ENCODE measurements at places on chromosomes 3 and 15.
A peak's percentile ranks its signal among the peaks of the same experiment; 100 is the strongest.

DNA sequence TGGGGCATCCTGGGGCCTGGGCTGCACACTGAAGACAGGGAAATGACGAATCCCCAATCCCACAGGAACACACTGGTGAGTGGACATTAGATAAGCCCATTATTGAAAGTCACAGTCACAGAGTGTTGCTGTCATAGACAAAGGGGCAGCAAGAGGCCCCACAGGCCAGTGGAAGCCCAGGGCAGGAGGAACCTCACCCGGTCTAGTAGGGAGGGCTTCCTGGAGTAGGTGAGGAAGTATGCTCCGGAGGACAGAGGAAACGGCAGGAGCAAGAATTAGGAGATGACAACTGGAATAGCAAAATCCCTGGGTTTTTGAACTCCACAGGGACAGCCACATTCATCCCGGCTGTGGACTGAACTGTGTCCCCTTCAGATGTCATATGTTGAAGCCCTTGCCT lies 101.2 kb downstream of the TPRA1 start:
- no peak for DNase-seq

DNA sequence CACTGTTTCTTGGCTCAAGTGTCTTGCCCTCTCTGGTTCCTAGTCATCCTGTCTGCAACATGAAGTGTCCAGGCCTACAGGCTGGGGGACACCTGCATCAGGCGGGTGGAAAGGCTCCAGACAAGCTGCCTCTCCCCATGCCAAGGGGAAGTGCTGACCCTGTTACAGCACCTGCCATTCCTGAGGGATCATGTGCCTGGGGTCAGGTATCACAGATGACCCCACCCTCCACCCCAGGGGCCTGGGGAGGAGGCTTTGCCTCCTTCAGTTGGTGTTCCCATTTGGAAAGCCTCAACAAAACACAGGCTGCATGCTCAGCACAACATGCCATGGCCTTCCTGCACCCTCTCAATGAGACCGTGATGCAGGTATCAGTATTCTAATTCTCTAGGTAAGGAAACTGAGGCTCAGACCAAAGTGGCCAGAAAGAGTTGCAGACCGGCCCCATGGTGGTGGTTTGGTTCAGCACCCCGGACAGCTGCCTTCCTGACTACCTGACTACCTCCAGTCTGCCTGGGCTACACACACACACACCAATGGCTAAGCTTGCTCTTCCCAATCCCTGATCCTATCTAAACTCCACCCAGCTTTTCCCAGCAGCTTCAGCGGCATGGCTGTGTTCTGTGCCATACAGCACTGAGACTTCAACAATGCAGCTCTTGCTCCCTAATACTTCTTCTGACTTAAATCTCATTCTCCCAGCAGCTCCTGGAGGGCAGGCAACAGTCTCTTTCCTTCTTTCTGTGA lies 69.7 kb upstream of the LINGO1 start:
- peak; percentile 20 for DNase-seq

GRCh38 chr15:98744506-98744905 lies 96.2 kb downstream of the IGF1R start:
- DNase-seq = no peak

DNA sequence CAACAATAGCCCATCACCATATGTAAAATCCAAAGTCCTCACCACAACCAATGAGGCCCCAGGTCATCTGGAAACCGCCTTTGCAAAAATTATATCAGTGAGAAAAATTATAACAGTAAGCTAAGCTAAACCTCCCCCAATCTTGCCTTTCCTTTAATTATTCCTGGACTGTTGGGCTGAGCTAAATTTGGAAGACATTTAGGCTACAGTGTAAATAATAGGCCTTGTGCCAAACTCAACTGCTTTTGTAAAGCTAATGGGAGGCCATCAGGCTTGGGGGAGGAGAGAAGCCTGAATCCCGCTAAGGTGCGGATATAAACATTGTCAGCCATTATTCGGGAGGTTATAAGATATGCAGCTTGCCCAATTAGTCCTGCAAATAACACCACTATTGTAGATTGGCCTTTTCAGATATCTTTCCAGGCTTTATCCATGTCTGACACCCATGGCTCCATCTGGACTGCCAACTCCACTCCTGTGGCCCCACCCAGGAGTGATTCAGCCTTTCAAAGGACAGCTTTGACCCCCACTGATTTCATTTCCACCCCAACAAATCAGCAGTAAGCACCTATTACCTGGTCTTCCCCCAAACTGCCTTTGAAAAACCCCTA lies 53.0 kb upstream of the CA12 start:
- no peak for DNase-seq

DNA sequence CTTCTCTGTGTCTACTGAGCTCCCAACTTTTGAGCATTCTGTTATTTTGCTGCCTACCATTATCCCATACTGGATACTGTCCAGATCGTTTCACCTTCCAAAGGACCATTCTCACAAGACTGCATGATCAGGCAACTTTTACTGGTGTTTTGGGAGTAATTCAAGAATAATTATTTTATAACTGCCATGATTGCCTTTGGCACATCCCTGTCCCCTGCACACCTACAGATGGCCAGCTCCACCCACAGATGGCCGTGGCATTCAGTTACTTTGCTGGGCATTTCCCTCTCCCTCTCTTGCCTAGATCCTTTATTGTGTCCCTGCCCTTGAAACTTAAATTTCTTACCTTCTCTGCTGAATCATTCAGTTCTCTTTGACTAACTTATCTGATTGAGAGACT lies 263.9 kb downstream of the DIPK2A start:
- no peak for DNase-seq

- no peak for DNase-seq
Observed at GRCh38 chr3:65877160-65877559, 161.6 kb downstream of the MAGI1 start.
